GF-D8 (cell line): ENCODE measurements at places on chromosomes 16 and 17.

DNA sequence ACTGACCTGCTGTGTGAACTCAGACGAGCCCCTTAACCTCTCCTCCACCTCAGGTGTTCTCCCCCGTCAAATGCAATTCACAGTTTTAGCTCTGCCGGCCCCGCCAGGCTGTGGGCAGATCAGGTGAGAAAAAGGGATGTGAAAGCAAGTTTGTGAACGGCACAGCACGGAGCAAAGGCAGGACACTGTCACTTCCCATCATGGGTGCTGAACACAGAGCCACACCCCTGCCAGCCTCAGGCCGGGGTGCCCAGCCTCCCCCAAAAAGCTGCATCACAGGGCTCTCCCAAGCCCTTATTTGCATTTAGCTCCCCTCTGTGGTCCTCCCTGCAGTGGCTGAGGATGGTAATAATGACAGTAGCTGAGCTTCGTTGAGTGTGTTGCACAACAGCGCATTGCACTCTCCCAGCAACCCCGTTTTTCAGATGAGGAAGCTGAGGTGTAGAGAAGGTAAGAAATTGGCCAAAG lies 88.8 kb upstream of the TNRC6C start:
- no peak for DNase-seq

GRCh38 chr17:44146375-44147346 lies 4.9 kb downstream of the HROB start:
- no peak for DNase-seq

GRCh38 chr17:59401274-59401673 lies 69.8 kb downstream of the YPEL2 start:
- DNase-seq = no peak

DNA sequence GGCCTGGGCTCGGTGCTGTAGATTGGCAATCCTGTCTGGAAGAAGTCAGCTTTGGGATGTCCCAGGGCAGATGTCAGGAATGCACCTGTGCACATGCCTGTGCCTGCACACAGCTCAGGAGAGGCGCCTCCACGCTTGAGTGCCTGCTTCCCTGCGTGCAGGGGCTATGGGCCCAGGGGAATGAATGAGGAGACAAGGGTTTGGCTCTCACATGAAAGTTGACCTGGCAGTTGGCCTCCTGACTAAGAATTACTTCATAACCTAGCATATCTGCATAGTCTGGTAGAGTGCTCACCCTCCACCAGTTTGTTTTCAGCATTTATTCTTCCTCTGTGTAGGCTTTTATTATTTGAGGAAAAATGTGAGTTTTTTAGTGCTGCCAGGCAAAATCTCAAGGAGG lies 50.0 kb downstream of the PLD6 start:
- DNase-seq = no peak

- DNase-seq = no peak
Measured at GRCh38 chr17:32596206-32596605, 109.4 kb downstream of the CDK5R1 start.
